Adipocyte (in vitro differentiated cells): ENCODE measurements at places on chromosomes 6 and 20.

- DNase-seq: no peak
Measured at GRCh38 chr6:24631671-24632070, 14.3 kb downstream of the KIAA0319 start.

DNA sequence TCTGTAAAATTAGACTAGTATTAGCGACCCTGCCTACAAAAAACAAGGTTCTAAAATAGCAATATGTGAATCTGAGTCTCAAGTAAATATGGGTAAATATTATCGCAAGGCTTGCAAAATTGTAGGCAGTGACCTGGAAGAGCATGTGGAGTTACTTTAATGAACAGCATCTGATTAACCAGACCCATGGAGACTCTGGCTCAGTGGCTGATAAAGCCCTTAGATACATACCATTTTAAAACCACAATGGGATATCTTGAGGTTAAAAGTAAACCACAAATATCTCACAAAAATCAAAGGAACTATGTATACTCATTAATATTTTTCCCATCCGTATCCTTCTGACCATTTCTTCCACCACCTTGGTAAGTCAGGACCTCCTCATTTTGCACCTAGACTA is 187.0 kb downstream of the MTFR2 start:
- no peak for DNase-seq

GRCh38 chr6:69019832-69020231 is 384.8 kb downstream of the ADGRB3 start:
- DNase-seq: peak; percentile 3

- DNase-seq: peak; percentile 91
Measured at GRCh38 chr6:10219510-10219909, 195.4 kb downstream of the TFAP2A start.
